ENCODE measurements at places on chromosomes 13 and 19.

DNA sequence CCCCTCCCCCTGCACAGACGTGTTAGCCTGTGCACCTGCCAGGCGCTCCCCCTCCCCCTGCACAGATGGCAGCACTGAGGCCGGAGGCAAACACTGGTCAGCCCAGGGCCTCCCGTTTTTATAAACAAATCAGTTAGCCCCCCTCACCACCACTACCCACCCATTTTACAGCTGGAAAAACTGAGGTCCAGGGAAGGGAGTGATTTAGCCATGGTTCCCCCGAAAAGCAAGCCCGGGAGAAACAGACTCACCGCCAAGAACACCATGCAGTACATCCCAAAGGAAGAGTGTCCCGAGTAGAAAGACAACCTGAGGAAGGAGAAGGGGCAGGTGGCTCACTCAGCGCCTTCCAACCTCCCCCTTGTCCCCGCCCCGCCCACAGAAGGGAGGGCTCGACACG, 8.7 kb downstream of the PLPP2 start:
- no peak for DNase-seq

DNA sequence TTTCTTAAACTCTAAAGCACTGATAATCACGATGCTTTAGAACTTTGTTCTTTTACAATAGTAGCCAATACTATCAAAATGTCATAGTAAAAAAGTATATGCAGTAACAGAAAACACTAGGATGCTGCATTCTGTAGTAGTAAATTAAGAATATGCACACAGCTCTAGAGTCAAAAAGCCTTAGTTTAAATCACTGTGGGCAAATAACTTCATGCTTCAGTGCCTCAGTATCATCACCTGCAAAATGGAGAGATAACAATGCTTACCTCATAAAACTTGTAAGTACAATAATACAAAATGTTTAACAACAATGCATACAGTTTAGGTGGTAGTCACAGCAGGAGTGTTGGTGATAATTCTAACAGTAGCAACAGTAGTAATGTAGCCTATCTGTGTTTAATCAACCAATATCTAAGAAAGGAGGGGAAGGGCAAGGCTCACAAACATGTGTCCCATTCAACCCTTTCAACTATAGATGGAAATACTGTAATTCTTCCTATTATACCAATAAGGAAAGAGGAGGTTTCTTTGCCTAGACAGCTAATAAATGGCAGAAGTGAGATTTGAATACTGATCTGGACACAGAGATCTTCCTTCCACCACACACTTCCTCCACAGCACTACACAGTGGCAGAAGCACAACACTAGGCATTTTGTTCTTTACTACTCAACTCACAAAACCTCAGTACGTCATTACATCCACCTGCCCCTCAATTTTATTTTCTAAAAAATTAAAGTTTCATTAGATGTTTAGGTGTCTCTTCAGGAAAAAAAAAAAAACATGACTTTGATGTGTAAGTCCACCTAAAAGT, 4.6 kb downstream of the RBM26 start:
- DNase-seq = no peak

DNA sequence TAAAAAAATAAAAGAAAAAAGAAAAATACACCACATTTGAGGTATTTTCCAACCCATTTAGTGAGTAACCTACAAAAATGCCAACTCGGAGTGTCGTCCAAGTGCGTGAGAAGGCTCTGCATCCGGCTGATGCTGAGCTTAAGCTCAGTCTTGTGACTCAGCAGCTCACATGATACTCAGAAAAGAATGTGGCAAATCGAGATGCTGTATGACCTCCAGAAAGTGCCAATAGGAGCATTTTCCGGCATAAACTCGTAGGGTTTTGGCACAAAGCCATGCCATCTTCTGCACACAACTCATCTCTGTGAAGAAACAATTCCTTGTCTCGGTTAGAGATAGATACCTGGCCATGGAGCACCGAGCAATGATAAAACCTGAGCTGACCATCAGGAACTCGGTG, 58.5 kb downstream of the TRPM4 start:
- DNase-seq = no peak

- DNase-seq = no peak
These were observed 20.5 kb upstream of the RASA3 start for GRCh38 chr13:114152831-114153371.

DNA sequence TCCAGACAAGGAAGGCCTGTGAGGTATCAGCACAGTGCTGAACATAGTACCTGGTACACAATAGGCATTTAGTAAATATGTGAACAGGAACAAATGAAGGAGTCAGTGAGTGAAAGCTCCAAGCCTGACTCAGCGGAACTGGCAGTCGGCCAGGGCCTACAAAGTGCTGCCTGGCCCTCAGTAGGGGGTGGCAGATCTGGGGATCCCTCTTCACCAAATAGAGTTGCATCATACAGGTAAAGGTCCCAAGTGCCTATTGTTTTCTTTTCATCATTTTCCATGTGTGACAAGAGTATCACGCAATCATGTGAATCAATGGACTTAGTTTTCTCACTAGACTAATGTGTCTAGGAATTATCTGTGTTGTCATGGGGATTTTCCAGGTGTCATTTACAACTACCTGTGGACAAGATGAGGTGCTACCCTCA, 9.2 kb downstream of the CYP2B6 start:
- no peak for DNase-seq

GRCh38 chr13:65301506-65301905, 1928.6 kb downstream of the PCDH9 start:
- DNase-seq = no peak

All from T-helper 2 cell (primary cell).